ENCODE measurements at places on chromosomes 2 and 18.

DNA sequence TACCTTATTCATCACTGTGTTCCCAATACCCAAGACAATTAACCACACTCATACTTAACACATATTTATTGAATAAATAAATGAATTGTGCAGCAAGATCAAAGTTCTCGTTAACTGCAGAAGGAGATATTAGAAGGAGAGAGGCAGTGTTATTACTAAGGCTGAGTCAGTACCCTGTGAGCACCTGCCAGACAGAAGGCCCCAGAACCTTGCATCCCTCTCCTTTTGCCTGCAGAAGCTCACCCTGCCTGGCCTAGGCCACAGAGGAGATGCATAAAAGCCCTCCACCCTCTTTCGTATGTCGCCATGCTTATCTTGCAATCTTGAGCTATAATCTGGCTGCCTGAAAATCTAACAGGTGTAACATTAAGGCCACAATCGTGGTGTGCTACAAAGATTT lies 20.5 kb upstream of the RNF149 start:
- H3K27ac ChIP-seq, result no peak overlapping the region
- DNase-seq, result no peak
- no peak overlapping the region for H3K4me3 ChIP-seq
- H3K4me1 ChIP-seq, result peaks cover 3% of the 10 kb centered on the region
- no peaks in the 10 kb centered on the region for H3K36me3 ChIP-seq
- H3K27me3 ChIP-seq, result no peaks in the 10 kb centered on the region

DNA sequence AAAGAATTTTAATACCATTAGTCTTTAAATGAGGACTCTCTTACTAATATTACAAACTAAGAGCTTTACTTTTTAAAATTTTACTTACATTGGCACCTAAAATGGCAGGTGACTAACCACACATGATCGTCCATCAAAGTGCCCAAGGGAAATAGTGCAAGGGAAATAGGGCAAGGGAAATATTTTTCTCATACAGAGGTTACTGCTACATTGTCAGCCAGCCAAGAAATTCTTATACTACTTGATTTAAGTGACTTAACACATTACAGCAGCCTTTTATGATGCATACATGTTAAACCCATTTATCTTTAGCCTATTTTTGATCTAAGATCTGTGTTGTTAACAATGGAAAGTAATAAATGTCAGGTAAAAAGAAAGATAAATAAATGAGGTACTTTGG lies 587.2 kb upstream of the PKDCC start:
- DNase-seq, result no peak
- no peaks in the 10 kb centered on the region for H3K4me1 ChIP-seq
- no peaks in the 10 kb centered on the region for H3K27me3 ChIP-seq
- no peak overlapping the region for H3K27ac ChIP-seq
- no peak overlapping the region for H3K4me3 ChIP-seq

DNA sequence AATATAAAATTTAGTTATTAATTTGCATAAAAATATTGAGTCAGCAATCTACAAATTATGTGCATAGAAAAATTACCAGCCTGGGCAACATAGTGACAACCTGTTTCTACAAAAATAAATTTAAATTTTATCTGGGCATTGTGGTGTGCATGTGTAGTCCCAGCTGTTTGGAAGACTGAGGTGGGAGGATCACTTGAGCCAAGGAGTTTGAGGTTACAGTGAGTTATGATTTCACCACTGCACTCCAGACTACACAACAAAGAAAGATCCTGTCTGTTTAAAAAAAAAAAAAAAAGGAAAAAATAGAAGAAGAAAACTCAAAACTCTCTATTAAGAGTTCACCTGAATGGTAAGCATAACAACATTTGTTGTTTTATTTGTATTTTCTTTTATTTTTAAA lies 1048.4 kb upstream of the CDH2 start:
- no peaks in the 10 kb centered on the region for H3K36me3 ChIP-seq
- no peaks in the 10 kb centered on the region for H3K27me3 ChIP-seq
- no peak overlapping the region for H3K27ac ChIP-seq
- H3K4me1 ChIP-seq, result no peaks in the 10 kb centered on the region
- no peak for DNase-seq
- no peak overlapping the region for H3K4me3 ChIP-seq

DNA sequence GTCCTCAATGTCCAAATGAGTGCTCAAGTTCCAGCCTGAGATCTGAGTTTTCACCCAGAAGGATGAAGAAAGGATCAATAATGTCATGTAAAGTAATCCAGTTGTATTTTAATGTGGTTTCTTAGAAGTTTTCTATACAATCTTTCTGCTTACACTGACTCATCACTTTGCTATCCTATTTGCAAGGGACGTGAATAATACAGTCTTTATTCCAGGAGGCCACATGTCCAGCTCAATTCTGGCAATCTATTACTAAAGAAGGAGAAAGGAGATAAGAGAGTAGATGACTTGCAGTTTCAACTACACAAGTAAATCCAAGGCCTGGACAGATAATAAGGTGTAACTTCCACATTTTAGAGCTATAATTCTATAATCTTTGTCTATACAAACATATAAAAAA lies 601.1 kb upstream of the SETBP1 start:
- H3K36me3 ChIP-seq, result no peaks in the 10 kb centered on the region
- DNase-seq, result no peak

- no peak for DNase-seq
- peaks cover 29% of the 10 kb centered on the region for H3K4me1 ChIP-seq
- H3K4me3 ChIP-seq, result no peak overlapping the region
- no peaks in the 10 kb centered on the region for H3K27me3 ChIP-seq
Measured at GRCh38 chr2:36376992-36377738, 21.6 kb downstream of the CRIM1 start.

DNA sequence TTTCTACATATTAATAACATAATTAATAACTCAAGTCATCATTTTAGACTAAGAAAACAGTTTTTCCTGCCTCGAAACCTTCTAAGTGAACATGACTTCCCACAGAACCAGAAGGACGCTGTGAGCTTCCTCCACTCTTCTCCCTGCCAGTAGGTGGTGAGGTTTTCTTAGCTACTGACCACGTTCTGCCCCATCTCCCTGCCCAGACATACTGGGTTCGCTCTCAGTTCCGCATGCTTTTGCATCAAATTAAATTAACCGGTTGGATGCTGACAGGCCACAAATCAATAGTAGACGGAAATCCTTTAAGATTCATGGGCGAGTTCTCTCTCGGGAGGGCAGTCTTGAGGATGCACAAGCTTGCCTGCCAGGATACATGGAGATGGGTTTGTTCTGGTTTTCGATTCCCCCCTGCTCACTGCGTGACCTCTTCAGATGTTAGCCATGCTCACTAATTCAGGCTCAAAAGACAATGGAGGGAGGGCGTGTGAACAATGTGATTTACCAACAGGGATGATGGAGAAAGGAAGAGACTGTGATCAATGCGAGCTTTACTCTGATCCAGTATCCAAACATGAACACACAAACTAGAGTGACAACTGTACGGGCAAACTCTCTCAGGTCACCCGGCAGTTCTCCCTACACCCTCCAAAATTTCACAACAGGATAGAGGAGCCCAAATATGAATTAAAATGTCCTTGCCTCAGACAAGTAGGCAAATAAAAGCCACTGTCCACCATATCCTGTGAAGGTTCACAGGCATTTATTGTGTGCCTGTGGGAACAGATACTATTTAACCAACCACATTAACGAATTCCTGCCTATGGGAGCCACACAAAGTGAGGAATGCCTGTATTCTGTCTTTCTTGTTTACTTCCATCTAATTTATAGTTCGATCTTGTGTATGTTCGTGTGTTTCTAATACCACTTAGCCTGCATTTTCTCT lies 375.7 kb downstream of the EIPR1 start:
- H3K4me3 ChIP-seq, result no peak overlapping the region
- H3K27me3 ChIP-seq, result no peaks in the 10 kb centered on the region
- H3K4me1 ChIP-seq, result peaks cover 6% of the 10 kb centered on the region

DNA sequence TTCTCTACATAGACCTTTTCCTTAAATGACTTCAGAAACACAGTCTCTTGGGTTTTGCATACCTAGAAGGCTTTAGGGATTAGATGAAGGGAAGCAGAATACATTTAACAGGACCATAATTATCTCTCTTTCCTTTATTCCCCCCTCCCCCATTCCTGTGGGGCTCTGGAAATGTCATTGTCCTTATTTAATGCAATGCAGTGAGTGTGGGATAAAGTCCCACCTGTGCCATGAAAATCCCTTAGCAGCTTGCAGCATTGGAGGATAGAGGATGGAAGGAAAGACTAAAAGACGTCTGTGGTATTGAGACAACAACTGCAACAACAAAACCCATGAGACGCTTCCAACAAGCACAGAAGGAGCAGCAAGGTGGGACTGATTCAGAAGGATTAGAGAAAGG lies 117.8 kb upstream of the DCC start:
- H3K4me3 ChIP-seq, result no peak overlapping the region
- no peaks in the 10 kb centered on the region for H3K4me1 ChIP-seq
- H3K27me3 ChIP-seq, result peaks cover 2% of the 10 kb centered on the region
- H3K36me3 ChIP-seq, result no peaks in the 10 kb centered on the region

DNA sequence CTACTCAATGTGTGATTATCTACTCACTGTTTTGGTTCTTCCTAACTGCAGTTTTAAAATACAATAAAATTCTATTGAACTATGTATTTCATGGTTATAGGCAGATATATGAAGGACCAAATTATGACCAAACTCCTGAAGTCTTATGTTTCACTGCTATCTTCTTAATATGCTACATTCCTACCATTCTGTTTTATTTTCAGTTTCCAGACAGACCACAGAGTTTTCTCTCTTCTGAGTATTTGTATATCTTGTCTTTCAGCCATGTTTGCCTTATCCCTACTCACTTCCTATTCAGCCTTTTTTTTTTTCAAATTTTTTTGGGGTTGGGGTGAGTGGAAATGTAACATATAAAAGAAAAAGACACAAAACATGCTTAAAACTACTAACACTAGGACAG lies 6.3 kb downstream of the RFTN2 start:
- no peaks in the 10 kb centered on the region for H3K27me3 ChIP-seq
- no peaks in the 10 kb centered on the region for H3K36me3 ChIP-seq
- H3K27ac ChIP-seq, result no peak overlapping the region
- no peak for DNase-seq
- peaks cover 9% of the 10 kb centered on the region for H3K4me1 ChIP-seq

GRCh38 chr18:46761059-46761769 lies 4.4 kb upstream of the ST8SIA5 start:
- H3K27me3 ChIP-seq, result peaks cover 31% of the 10 kb centered on the region
- peaks cover 7% of the 10 kb centered on the region for H3K4me1 ChIP-seq
- H3K27ac ChIP-seq, result no peak overlapping the region
- no peak overlapping the region for H3K4me3 ChIP-seq
- H3K36me3 ChIP-seq, result no peaks in the 10 kb centered on the region

- no peak for DNase-seq
- H3K36me3 ChIP-seq, result no peaks in the 10 kb centered on the region
- H3K27ac ChIP-seq, result no peak overlapping the region
- no peak overlapping the region for H3K4me3 ChIP-seq
- peaks cover 48% of the 10 kb centered on the region for H3K27me3 ChIP-seq
Measured at GRCh38 chr18:5625076-5625475, 81.3 kb upstream of the EPB41L3 start.

DNA sequence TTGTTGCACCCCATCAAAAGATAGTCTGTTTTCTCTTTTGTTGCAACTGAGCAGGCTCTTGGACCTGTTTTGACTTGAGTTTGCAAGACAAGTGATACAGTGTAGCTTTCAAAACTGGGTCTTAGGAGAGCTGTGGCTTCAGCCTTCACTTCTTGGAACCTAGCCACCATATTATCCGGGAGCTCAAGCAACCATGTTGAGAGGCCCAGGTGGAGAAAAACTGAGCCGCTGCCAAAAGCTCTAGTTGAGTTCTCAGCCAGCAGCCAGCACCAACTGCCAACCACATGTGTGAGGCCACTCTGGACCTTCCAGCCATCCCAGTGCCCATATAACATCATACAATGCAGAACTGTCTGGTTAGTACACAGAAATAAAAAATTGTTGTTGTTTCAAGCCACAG lies 5.4 kb downstream of the CACNB4 start:
- H3K36me3 ChIP-seq, result no peaks in the 10 kb centered on the region
- H3K27me3 ChIP-seq, result peaks cover 15% of the 10 kb centered on the region
- no peak for DNase-seq
- no peak overlapping the region for H3K4me3 ChIP-seq

GRCh38 chr2:106653465-106653864 lies 166.3 kb downstream of the CD8B2 start:
- DNase-seq, result no peak
- H3K36me3 ChIP-seq, result no peaks in the 10 kb centered on the region
- H3K4me3 ChIP-seq, result no peak overlapping the region
- no peaks in the 10 kb centered on the region for H3K4me1 ChIP-seq

Measured in neuronal stem cell (in vitro differentiated cells).